Activated naive CD4-positive, alpha-beta T cell treated with Interleukin-2 at 50 U/mL for 16 hours (primary cell): ENCODE measurements at places on chromosomes 12 and 14.

DNA sequence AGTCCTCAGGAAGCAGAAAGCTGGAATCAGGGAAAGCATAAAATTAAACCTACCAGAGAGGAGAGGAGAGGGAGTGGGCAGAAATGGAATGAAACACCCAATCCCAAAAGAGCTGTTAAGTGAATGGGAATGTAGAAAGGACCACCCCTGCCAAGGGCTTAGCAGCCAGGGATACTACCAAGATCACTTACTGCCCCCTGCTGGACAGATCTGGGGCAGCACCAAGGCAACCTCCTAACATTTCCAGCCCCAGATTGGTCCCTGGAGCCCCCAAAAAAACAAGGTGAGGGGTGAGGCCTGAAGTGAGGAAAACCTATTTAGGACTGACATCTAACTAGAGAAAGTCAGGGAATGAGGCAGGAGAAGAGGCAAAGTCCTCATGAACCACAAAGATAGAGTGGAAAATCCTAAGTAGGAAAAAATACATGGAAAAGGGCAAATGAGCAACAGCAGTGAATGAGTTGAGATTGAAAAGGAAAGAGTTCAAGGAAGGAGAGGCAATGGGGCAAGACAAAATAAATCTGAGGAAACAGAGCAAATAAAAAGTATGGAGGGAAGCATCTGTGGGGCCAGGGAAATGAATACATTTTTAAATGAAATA lies 11.2 kb upstream of the FKBP11 start:
- DNase-seq, result peak; percentile 83

DNA sequence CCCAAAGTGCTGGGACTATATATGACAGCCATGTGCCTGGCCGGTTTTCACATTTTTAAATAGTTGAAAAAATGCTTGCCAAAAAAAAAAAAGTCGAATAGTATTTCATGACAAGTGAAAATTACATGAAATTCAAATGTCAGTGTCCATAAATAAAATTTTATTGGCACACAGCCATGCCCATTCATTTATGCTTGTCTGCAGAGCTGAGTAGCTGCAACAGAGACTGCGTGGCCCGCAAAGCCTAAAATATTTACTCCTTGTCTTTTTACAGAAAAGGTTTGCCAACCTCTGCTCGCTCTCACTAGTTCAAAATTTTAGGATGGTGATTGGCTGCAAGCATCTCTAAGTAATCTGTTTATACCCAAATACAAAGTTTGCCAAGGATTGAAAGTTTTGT lies 49.2 kb downstream of the TESC start:
- DNase-seq, result no peak

- no peak for DNase-seq
Observed at GRCh38 chr12:51823875-51824565, 24.5 kb downstream of the FIGNL2 start.

- DNase-seq, result no peak
Observed at GRCh38 chr14:101552786-101553231, 8.5 kb upstream of the DIO3 start.

GRCh38 chr12:132872975-132873421 lies 14.4 kb downstream of the CHFR start:
- DNase-seq, result no peak

GRCh38 chr14:60102389-60102788 lies 10.7 kb downstream of the PCNX4 start:
- DNase-seq, result no peak

DNA sequence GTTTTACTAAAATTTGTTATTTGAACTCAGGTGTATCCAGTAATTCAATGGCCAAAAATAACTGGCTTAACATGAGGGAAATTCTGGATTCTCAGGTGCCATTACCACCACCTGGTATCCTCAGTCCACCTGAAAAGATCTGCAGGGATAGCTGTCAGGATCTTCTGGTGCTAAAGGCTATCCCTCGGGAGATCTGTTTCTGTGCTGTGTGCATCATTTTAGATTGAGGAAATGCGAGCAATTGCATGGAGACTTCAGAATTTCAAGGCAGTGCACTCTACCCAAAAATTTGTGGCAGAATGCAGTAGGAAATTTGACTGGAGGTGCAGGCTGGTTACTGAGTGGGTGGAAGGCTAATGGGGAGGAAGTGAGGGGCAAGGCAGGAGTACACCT lies 26.4 kb downstream of the ZCCHC8 start:
- DNase-seq, result no peak

DNA sequence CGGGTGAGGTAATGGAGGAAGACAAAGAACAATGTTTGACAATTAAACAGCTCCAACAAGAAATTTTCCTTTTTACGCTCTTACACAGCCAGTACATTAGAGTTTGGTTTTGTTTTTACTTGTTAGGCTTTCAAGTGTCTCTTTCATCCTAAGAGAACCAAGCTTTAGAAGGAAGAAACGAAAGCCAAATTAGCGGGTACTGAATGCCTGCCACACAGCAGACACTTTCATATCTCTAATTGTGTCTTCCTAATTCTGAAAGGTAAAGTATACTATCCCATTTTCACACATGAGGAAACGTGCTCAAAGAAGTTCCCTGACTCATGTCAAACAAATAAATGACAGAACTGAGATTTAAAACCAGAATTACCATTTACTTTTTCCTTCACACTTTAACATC lies 65.0 kb downstream of the CDK17 start:
- no peak for DNase-seq

- no peak for DNase-seq
Observed at GRCh38 chr14:20035449-20035848, 389 bp downstream of the OR4K13 start.
